ENCODE measurements at places on chromosomes 7 and 10.

DNA sequence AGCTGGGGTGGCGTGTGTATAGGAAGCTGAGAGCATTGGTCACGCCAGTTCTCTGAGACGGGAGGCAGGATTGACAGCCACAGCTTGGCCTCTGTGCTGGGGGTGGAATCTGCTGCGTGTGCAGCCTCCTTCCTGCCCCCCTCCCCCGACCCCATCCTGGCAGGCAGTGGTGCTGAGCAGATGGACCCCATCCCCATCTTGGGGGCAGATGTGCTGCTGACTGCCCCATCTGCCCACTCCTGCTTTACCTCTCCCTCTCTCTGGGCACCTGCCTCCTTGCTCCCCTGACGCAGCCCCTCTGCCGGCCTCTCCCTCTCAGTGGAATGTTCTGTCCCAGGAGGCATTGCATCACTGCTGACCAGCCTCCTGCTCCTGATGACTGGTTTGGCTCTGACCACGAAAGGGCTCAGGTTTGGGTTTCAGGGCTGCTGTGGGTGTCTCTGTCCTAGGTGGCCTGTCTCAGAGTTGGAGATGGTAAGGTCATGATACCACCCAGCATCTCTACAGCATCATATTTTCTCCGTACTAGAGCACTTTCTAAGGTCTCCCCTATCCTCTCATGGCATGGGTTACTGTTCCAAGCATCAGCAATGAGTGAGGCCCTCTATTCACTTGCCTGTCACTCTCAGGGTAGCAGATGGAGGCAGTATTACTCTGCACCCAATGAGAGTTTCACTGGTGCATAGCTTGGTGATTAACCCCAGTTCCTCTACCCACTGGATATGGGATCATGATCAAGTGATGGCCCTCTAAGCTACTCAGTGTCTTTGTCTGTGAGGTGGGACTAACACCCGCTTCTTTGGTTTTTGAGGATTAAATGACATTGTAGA lies 81.9 kb downstream of the RBM20 start:
- DNase-seq = no peak

DNA sequence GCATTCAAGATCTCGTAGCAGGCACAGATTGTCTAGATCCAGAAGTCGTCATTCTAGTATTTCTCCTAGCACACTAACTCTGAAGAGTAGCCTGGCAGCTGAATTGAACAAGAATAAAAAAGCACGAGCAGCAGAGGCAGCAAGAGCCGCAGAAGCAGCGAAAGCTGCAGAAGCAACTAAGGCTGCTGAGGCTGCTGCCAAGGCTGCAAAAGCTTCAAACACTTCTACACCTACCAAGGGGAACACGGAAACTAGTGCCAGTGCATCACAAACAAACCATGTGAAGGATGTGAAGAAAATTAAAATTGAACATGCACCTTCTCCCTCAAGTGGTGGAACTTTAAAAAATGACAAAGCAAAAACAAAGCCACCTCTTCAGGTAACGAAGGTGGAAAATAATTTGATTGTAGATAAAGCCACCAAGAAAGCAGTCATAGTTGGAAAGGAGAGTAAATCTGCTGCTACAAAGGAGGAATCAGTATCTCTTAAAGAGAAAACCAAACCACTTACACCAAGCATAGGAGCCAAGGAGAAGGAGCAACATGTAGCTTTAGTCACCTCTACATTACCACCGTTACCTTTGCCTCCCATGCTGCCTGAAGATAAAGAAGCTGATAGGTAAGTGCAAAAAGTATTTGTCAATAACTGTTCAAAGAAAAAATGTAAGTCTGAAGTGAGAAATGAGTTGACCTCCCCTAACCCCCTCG lies 37.7 kb downstream of the CDK13 start:
- no peak for DNase-seq

DNA sequence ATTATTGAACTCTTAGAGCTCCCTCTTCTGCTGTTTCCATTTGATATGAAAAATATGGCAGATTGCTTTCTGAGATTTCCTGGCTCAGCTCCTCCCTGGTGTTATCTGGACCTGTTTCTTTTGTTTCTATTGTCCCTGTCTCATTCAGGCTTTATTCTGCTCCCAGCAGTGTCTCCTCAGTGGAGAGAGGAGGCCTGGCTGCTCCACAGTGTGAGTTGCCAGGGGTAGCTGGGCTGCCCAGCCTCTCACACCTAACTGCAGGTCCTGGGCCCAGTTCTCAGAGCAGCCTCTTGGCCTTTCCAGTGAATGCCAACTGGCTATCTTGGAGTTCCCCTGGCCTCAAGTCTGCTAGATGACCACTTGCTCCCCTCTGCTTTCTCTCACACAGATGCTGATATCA lies 127.0 kb downstream of the VPS41 start:
- DNase-seq = no peak

- DNase-seq = no peak
These were observed 41.6 kb downstream of the POLR3A start for GRCh38 chr10:77987671-77988255.

GRCh38 chr10:49759787-49760551 lies 2.2 kb downstream of the OGDHL start:
- DNase-seq = no peak

DNA sequence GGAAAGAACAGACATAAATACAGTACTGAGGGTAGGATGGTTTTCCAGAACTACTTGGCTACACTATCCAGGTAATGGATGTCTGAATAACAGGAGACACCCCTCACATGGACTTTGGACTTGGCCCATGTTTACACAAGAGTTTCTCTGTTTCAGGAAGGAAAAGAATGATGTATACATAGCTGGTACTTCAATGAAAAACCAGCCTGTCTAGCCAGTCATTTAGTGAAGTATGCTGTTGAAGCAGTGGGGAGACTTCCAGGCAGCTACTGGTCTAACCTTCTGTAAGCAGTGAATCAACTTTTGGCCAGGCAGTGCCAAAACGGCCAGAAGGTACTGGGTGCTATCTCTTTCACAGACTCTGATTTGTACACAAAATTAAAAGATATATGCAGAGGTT lies 135.0 kb downstream of the MBL2 start:
- no peak for DNase-seq

- peak; percentile 25 for DNase-seq
These were observed 144.6 kb upstream of the TMEM106B start for GRCh38 chr7:12066521-12066920.

- DNase-seq = no peak
These were observed 755.4 kb downstream of the SUGCT start for GRCh38 chr7:40890088-40890692.

GRCh38 chr10:12412666-12413368 lies 63.5 kb downstream of the CAMK1D start:
- no peak for DNase-seq

DNA sequence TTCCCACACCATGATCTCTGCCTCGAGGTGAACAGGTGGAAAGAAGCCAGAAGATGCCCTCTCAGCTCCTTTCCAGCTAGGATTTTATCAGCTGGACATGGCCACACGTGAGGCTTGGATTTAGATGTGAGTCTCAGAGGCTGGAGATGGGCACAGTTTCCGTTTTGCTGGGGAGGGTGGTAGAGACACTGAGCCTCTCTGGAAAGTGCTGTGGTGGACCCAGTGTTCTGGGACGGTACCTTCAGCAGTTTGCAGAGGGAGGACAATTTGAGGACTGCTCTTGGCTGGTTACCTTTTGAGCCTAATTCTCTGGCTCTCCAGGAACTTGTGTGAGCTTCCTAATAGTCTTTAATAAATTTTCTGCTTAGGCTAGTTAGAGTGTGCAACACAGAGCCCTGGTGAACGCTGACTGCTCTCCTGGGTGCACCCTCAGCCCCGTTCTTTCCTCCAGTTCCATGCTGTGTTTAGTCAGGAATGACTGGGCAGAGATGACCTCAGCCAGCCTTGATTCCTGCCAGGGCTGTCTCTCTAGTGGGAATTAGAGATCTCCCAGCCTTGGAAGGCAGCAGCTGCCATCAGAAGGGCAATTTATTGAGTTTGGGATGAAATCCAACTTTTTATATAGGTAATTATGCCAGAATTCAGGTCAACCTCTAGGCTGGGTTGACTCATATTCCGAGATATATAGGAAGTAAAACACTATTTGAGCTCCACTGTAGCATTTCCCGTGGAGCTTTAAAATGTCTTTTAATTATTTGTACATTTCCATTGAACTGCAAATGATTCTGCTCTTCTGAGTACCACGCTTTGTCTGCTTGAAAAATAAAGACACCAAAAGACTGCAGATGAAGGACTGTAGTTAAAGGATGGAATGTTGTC lies 103.9 kb downstream of the GATA3 start:
- DNase-seq = no peak

DNA sequence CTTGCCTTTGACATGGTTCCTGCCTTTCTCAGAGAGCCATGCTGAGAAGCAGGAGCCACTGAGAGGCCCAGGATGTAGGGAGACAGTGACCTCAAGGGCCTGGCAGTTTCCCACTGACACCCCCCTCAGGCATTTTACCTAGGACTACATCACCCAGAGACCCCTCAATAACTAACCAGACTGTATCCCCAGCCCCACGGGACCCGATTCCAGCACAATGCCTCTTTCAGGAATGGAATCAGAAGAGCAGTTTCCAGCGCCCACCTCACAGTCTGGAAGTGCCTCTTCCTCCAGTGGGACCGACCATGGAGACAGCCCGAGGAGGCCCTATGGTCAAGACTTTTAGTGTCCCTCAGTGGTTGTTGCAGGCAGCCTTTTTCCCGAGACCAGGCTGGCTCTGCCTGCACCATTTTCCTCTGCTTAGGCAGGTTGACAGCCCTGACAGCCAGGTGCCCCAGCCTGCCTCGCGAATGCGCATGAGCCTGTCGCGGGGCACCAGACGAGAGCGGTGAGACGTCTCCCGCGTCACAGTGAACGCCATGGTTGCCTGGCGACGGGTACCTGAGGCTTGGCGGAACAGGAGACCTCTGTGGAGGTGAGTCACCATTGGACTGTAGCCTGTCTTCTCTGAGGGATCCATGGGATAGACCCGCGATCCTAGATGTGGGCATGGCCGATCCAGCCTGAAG lies 28.4 kb upstream of the ZNF273 start:
- no peak for DNase-seq

- no peak for DNase-seq
These were observed 39.0 kb upstream of the GNA12 start for GRCh38 chr7:2883101-2883500.

- DNase-seq = no peak
These were observed 157.2 kb upstream of the INSYN2A start for GRCh38 chr10:127353544-127353943.

- DNase-seq = no peak
These were observed 739 bp downstream of the MPP7 start for GRCh38 chr10:28302012-28302637.

- DNase-seq = no peak
These were observed 66.6 kb downstream of the ADARB2 start for GRCh38 chr10:1670541-1671365.

DNA sequence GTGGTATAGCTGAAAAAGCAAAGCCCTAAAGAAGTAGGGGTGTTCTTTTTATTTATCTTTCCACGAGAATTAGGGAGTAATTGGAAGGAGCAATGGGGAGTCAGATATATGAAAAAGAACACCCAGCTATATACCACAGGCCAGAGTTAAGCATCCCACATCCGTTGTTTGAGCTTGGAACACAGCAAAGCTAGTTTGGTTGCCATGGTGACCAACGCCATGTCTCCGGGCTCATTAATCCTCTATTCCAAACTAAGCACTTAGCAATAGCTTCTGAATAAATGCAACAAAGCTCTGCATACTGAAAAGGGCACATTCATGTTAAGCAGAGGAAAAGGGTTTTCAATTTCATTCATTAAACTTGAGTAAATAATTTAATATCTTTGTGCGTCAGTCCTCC lies 23.5 kb downstream of the ASB4 start:
- DNase-seq = no peak

GRCh38 chr7:13850185-13850752 lies 139.2 kb downstream of the ETV1 start:
- peak; percentile 100 for DNase-seq

GRCh38 chr10:110016039-110016438 lies 8.3 kb downstream of the ADD3 start:
- DNase-seq = no peak

- DNase-seq = no peak
These were observed 6.2 kb downstream of the RARRES2 start for GRCh38 chr7:150335108-150335773.

GRCh38 chr7:40621592-40621998 lies 486.8 kb downstream of the SUGCT start:
- no peak for DNase-seq

DNA sequence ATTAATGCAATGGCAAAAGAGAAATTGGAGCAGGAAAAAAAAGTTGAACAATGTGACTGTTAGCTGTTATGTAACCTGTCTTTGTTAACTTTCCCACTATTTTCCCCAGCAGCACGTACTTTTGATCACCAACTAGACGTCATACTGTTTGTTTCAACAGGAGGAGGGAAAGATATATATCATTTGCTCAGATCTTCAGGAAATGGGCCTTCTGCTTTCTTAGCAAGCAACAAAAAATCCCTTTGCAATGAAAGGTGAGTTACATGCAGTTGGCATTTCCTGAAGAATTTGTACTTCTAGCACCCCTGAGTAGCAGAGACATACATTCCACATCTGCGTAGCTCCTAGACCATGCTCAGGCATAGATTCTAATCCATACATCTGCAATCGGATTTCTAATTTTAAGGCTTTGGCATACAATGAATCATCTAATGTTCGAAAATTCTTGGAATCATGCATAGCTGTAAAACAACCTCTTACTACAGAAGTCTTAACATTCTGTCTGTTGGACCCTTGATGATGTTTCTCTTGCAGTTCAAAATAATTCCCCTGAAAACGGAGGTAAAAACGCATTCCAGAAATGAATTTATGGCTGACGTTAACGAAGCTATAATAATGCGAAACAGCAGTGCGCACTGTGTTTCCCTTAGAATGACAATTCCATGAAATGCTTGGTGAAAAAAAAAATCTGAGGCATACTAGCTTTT lies 286.9 kb upstream of the MGMT start:
- no peak for DNase-seq

DNA sequence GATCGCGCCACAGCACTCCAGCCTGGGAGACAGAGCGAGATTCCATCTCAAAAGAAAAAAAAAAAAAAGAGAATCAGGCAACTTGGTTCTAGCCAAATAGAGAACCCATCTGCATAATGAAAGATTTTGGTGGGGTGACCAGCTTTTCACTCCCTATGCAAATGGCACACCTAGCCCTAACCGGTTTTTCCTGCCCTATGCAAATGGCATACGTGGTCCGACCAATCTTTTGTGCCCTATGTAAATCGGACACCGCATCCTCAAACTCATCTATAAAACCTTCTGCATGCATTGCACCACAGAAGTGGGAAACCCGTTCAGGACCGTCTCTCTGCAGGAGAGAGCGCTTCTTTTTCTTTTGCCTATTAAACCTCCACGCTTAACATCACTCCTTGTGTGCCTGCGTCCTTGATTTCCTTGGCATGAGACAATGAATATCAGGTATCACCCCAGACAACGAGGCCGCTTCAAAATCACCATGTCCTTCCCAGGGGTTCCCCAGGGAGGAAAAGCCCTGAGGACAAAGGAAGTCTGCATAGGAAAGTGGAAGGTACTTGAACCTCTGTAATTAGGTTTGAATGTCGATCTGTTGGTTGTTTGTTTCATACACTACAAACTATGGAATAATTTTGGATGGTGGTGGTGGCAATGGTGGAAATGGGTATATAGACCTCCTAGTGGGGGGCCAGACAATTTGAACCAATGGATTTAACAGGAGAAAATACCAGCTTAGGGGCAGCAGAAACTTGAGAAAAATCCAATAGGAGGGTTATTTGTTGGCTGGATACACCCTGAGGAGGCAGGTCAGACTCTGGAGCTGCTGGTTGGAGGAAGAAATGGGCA lies 396.2 kb downstream of the TYW1 start:
- DNase-seq = no peak

GRCh38 chr7:42198296-42198695 lies 38.7 kb downstream of the GLI3 start:
- no peak for DNase-seq

Measured in HS-5 (cell line).